ENCODE measurements at places on chromosomes 7 and 10.

- no peak for DNase-seq
These were observed 3.9 kb upstream of the CD36 start for GRCh38 chr7:80634505-80634904.

DNA sequence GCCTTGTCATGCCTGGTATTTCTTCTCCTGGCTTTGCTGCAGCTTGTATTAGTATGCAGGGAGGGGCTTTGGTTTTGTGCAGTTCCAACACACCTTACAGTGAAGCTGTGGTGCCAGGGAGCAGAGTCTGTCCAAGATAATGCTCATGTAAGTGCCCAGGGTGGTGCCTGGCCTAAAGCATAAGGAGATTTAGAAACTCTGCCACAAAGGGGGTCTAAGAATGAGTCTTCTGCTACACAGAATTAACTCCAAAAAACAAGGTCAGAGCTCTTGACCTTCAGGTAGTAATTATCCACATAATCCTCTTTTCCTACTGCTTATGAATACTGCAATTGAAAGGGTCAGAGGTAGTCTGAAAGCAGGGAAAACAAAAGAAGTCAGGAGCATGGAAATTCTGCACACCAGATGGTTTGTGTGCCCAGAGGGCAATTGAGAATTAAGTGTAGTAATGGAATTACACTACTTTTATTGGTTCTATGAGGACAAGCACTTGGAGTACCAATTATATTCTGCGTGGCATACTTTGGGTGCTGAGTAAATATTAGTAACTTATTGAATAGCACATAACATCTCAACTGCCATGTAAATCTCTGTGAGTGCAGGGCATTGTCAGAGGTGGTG is 121.5 kb downstream of the KAT6B start:
- no peak for DNase-seq

DNA sequence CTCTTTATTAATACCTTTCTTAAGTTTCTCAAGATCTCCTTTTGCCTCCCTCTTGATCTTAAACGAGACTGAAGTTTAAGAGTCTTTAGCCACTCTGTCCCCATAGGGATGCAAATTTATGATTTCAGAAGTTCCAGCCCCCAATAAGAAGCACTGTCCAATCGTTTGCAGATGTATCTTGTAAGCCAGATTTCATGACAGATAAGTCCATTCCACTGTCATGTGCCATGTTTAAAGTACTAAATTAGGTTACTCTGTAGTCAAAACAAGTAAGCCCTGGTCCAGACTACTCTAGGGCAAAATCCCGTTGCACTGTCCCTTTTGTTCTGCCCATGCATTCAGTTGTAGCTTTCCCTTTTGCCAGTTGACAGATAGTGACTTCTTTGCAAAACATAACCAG is 157.2 kb upstream of the KAT6B start:
- no peak for DNase-seq

GRCh38 chr10:91024541-91024940 is 103.7 kb upstream of the ANKRD1 start:
- DNase-seq, result no peak

DNA sequence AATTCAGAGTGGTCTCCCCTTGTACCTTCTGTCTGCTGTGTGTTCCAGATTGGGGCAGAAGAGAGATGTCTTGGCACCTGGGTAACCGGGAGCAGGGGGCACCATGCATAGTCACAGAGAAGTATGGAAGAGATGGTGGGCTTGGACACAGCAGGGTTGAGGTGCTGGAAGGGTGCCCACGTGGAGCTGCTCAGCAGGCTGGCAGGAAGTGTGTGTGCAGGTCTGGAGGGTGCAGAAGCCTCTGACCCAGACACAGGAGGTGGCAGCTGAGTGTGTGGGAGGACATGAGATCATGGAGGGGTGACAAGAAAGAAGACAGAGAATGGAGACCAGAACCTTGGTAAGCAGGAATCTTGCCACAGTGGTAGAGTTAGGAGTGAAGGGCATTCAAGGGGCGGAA is 42.3 kb upstream of the DUSP5 start:
- no peak for DNase-seq

DNA sequence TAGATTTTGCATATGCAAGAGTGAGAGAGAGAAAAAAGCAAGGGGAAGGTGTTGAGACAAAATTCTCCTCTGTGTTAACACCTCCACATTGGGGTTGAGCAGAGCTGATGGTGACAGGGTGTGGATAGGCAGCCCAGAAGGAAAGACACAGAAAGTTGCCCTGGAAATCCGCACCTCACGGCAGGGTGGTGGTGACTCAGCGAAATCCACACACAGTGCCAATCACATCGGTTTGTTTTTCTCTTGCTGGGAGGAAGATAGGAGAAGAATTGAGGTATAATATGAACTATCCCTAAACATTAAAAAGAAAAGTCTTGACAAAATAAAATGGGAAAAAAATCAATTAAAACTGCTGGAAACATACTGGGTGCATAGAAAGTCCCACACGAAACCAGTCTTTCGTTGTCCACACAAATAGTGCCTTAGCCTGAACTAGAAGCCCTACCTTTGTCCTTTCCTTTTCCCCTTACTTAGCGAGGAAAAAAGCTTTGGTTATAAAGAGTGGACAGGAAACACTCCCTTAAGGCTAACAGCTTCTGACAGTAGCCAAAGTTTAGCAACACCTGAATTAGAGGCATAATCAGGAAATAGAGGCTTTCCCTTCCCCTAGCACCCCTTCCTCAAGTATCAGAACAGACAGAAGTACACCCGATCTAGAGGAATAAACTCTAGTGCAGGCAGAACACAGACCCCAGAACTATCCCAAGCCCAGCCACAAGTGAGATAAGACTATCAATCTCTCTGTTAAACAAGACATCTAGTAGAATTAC is 39.2 kb upstream of the DNAJC1 start:
- no peak for DNase-seq

- no peak for DNase-seq
These were observed 363.9 kb upstream of the MGMT start for GRCh38 chr10:129102906-129103693.

DNA sequence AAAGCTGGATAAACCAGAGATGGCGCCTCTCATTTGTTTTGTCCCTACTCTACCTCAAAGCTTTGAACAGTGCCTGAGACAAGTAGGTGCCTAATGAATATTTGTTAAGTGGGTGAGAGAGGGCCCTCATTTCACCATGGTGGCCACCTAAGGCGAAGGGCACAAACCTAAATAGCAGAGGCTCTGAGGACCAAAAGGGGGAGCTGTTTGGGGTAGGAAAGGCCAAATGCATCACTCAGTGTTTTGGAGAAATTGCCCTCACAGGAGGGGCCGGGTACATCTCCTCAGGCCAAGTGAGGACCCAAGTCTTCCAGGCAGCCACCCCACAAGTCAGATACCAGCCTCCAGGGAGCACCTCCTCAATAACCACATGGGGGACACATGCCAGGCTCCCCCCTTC is 14.0 kb downstream of the IMPDH1 start:
- no peak for DNase-seq

DNA sequence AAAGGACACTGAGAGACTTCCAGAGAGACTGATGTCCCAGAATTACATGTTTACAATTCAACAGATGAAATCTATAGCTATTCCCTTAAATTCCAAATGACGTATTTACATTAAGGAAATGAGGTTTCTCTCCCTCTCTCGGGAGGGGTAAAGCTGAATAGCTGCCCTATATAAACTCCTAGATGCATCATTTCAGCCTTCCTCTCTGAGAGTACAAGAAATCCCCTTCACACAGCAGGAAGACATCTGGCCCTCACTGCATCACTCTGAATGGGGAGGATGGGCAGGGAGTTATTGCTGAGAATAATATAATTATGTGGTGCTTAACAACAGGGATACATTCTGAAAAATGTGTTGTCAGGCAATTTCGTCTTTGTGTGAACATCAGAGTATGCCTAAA is 11.0 kb downstream of the POT1 start:
- no peak for DNase-seq

Data from activated CD4-positive, alpha-beta T cell treated with anti-CD3 and anti-CD28 coated beads for 24 hours (primary cell).